NCI-H446 treated with DMSO at 0.1 percent for 48 hours (cell line): ENCODE measurements at places on chromosomes 5 and 9.

- DNase-seq: no peak
Measured at GRCh38 chr5:139942243-139942642, 100.9 kb downstream of the NRG2 start.

DNA sequence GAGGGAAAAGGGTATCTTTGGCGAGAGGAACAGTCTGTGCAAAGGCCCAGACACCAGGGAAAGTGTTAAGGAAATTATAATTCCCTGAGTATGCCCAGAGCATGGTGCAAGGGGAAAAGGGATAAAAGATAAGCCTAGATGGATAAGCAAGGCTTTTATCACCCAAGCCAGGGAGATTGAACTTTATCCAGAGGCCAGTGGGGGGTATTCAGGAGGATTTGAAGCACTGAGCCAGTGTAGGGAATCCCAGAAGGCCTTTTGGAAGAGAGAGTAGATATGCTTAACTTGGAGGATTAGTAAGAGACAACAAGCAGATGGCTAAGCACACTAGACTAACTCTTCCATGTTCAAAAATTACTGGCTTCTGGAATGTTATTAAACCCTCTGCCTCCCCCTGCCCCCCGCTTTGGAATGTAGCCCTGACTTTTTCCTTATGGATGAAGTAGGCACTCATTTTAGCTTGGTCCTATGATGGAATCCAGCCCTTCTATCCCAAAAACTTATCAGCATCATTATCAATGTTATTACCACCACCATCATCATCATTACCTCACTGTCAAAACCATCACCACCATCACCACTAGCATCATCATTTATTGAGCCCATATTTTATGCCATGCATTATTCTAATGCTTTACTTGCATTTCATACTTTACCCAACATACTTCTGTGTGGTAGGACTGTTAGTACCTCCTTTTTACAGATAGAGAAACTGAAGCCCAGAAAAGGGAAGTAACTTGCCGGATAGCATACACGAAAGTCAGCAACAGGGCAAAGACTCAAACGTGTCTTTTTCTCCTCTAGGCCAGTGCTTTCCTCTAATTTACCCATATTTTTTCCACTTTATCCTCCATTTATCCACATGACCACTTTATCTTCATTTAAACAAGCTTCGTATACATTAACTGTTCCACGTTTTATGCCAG is 237.0 kb downstream of the PAPPA start:
- no peak for DNase-seq

GRCh38 chr9:38707885-38708637 is 11.9 kb downstream of the FAM240B start:
- no peak for DNase-seq

- no peak for DNase-seq
Measured at GRCh38 chr9:130662970-130663257, 1.5 kb upstream of the PRDM12 start.

DNA sequence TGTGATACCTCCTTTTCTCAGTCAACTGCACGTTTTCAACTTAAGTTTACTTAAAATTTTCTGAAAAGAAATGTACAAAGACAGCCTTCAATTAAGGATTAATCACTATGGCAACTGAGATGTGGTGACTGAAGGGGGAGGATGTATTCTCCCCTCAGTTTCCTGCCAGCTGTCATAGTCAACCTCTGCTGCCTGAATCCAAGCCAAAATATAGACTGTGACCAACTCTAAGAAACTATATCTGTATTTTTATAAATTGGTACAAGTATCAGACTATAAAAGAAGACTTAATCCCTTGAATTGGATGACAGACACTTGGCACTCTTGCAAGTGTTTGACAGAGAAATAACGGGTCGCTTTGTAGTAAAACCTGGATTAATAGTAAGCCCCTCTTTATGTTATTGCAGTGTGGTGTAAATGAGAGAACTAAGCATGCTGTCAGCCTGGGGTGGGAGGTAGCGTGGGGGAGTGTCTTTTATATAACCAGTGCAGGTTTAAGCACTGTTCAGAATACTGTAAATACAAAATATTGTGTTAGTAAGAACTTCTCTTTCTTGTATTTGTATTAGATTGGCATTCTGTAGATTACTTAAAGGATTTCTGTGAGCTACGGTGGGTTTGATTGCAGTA is 106.4 kb downstream of the ERCC6L2 start:
- DNase-seq: no peak

GRCh38 chr9:35073279-35073612 is 821 bp upstream of the VCP start:
- DNase-seq: no peak

- DNase-seq: no peak
Measured at GRCh38 chr5:79793722-79794121, 104.1 kb downstream of the CMYA5 start.

- DNase-seq: no peak
Measured at GRCh38 chr5:54561651-54562050, 44.1 kb downstream of the SNX18 start.

DNA sequence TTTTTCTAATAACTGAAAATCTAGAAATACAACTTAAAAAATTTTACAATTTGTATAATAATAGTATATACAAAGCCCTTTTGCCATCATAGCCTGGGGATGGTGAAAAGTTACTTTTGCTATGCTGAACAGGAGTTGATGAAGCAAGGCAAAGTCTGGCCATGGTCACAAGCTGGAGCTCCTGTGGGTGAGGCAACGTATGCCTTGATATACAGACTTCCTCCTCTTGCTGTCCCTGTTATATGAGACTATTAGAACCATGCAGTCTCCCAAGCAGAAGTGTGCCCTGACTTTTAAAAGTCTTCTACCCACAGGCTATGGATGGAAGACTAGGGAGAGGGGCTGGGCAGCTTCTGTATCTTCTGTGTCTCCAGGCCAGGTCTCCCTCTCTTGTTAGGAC is 15.7 kb downstream of the FAM151B start:
- no peak for DNase-seq

DNA sequence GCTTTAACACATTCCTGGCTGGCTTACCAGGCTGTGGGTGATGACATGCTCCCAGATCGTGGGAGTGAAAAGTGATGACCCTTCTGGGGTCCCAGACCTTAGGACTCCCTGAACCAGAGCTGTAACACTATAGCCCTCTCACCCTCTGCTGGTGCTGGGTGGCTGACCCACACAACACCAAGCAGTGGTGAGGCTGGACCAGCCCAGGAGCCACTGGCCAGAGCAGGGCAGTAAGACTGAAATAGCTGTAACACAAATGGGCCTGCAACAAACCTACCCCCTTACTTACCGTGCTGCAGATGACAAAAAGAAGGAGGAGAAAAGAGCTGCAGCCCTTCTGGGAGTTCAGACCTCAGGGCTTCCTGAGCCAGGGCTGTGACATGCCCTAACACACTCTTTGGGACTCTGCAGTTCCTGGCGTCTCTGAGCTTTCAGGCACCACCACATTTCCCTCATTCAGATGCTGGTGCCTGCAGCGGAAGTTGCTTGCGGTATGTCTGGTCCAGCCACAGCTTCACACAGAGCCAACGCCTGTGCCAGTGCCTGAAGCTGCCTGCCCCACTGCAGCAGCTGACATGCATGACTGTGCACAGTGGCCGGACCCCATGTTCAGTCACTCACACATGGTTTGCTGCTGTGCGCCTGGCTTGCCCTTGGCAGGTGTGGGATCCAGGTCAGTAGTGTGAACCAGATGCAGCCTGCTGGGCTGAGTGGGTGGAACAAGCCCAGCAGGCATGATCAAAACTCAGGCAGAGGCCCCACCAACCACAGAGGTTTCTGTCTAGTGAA is 1247.4 kb downstream of the EFNA5 start:
- no peak for DNase-seq

DNA sequence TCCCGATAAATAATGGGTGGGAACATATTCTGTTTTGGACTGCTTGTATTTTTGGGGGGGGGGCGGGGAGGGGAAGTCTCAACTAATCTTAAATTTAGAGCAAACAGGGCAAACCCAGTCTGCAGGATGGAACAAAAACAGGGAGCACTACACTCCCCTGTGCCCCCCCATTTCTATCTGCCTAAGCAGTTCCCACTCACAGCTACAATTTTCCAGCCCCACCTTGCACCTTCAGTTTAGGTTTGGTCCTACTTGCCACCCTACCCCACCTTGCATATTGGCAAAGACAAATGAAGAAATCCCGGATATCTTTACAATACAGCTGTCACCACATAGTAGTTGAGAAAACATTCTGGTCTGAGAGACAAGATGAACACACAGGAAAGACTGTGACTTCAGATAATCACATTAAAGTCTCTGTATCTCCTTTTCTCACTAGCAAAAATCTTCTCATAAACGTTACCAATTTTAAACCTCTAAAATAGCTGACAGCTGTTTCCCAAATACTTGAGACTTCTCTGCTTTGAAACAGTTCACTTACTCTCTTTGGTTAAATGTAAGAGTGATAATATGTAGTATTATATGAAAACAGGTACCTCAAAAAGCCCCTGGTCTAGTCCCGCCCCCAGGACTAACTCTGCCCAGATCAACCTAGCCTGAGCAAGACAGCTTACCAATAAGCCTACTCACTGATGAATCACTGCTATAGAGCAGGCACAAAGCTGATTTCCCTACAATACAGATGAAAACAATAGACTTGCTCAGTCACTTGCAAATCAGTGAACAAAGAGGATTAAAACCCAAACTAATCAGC is 5.2 kb upstream of the RAPGEF6 start:
- no peak for DNase-seq

- no peak for DNase-seq
Measured at GRCh38 chr5:31116466-31117031, 76.9 kb upstream of the CDH6 start.

- DNase-seq: no peak
Measured at GRCh38 chr9:29866556-29866955, 2293.3 kb upstream of the C9orf72 start.

- DNase-seq: no peak
Measured at GRCh38 chr9:111754800-111755199, 39.9 kb downstream of the SHOC1 start.

DNA sequence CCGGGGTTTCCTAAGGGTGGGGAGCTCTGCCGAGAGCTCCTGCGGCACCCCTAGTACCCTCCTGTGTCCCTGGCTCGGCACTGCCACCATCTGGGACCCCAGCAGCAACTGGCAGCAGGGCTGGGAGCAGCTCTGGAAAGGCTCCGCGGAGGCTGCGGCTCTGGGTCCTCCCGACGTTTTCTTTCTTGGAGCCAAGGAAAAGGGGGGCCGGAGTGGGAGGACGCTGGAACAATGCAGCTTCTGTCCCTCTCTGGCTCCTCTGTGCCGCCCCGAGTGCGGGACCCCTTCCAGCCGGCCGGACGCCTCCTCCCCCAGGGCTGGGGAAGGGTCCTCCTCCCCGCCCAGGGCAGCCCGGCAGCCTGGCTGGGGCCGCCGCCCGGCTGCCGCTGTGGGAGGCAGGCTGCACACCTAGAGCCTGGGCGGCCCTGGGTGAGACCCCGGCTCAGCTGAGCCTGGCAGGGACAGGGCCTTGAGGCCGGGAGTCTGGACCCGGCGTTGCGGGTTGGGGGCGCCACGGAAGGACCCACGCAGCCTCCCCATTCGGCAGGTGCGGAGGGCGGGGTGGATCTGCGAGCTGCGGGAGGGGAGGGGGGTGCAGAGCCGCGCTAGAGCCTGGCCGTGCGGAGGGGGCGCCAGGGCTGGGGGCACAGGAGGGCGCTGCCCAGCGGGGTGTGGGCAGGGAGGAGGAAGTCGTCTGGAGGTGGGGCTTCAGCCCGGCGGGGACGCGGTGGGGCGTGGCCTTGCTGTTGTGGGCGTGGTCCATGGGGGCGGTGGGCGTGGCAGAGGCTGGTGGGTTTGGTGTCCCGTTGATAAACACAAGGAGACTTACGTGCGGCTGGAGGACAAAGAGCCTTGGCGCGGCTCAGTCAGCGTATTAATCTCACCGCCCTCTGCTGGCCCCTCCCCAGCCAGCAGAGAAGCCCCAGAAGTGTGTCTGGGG is 15.1 kb downstream of the GPSM1 start:
- no peak for DNase-seq

GRCh38 chr5:134477462-134478245 is 47.8 kb upstream of the JADE2 start:
- no peak for DNase-seq

- peak; percentile 65 for DNase-seq
Measured at GRCh38 chr9:17588395-17588794, 9.5 kb downstream of the SH3GL2 start.

- no peak for DNase-seq
Measured at GRCh38 chr9:98577446-98577845, 131.3 kb downstream of the GABBR2 start.

DNA sequence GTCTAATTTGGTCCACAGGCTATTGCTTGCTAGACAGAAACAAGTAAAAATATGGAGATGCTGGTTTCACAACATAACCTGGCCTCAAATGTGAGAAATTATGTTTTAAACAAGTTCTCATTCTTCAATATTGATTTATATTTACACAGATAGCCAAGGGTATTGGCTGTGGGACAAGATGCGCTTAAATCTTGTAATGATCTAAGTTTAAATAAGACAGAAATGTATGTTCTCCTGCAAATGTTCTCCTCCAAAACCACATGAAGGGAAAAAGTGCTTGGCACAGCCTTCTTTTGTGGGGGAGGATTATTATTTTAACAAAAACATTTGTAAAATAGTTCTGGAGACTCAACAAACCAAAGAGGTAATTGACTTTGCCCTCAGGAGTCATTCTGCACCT is 356.0 kb downstream of the DMAC1 start:
- no peak for DNase-seq

DNA sequence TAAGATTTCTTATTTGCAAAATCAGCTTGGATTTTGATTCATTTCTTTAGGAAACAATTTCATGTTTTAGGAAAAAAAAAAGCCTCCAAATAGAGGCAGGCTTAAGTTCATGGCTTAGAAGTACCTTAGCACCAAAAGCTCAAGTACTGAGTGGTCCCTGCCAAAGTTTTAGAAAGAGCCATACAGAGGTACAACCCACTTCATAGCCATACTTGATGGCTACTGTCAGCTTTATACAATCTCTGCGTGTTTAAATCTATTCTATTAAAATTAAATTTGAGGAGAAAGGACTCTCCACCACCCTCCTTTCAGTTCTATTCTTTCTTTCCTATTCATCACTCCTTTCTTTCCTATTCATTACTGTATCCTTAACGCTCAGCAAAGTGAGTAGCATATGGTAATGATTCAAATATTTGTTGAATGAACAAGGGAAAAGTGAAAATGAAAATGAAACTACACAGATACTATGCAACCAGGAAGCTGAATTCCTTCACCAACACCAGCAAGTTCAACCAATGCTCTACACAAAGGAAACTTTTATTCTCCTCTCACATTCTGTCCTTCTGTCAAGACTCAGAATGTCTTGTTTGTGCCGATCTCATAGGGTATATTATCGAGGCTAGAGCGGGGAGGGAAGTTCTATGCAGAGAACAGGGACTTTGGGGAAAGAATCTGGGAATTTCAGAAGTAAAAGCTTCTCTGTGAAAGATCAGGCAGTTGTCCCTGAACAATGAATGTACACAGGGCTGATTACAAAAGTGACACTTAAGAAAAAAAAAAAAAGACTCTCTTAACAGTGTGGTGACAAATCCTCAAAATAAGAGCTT is 138.6 kb upstream of the SPEF2 start:
- DNase-seq: no peak
